ENCODE measurements at places on chromosomes 1 and 21.

- DNase-seq = no peak
These were observed 97.0 kb upstream of the IFFO2 start for GRCh38 chr1:19053486-19053885.

DNA sequence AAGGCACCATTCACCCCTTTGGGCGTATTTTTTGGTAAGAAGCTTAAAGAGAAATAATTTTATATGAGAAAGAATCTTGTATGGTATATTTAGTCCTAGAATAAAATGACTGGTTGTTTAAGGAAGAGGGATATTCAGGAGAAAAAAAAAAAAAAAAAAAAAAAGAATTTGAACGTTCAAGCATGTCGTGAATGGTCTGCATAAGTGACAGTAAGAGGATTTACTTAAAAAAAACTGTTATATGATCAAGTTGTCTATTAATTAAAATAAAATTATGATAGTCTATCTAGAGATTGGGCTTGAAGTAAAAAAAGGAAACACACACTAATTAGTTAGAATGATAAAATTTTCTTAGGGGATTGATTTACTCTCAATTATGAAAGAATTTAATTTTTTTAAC, 11.7 kb upstream of the OR14I1 start:
- DNase-seq = no peak

GRCh38 chr1:98345417-98345816, 316.1 kb upstream of the SNX7 start:
- no peak for DNase-seq

DNA sequence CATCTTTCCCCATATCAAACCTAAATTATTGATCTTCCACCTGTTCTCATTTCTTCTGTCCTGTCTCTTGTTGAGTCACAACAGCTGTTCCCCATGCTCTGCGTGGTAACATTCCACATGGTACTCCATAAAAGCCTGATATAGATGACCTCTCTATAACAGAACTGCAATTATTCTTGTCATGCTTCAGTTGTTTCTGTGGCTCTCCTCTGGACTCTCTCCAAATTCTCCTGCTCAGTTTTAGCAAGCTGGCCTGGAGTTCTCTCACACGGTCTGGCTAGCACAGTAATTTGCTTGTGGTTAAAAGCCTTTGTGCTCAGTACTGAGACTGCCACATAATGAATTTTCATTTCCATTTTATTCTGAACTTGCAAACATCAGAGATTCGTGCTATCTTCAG, 10.6 kb upstream of the LRRC39 start:
- DNase-seq = no peak

DNA sequence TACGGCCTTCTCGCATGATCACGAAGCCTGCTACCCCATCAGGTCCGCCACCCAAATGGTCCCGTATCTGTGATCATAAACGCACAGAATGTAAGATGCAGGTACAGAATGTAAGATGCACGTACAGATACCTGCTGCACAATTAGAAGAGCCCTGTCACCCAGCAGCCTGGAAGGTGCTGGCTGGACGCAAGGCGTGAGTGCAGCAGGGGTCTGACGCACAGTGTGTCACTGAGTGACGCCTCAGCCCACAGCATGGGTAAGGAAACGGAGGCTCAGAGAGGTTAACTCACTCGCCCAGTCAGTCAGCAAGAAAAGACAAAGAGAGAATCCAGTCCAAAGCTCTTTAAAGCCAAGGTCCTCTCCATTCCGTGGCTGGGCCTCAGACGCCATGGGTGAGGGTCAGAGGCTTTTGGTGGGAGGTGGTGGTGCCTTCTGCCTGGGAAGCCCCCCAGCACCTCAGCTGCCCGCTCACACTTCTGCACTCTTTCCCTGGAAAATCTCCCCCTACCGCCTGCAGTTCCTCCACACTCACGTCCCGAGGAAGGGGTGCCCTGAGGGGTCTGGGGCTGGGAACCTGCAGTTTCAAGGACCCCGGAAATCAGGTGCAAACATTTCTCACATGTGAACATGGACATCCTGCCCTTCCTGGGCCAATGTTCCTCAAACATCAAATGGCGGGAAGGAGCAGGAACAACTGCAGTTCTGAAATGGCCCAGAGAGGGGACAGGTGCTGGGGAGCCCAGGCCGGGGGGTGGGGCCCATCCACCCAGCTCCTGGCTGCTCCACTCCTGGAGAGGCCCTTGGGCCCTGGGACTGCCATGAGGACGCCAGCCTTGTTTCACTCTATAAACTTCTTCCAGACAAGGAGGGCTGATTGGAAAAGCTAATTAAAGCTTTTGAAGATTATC, 59.4 kb downstream of the SLC66A1 start:
- DNase-seq = no peak

GRCh38 chr1:198155253-198155652, 1.5 kb upstream of the NEK7 start:
- DNase-seq = no peak

DNA sequence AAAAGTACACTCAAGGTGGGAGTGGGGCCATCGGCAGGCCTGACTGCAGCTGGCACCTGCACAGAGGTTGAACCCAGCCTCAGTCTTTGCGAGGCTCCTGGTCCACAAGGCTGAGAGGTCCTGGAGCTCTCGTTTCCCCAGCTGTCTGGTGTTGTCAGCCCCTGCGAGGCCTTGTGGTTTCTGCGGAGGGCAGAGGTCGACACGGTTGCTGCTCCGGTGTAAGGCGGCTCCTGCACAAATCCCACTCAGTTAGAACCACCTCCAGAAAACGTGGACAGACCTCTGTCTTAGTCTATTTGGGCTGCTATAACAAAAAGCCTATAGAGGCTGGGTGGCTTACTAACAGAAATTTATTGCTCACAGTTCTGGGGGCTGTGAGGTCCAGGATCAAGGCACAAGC, 5.8 kb downstream of the KIAA1614 start:
- no peak for DNase-seq

- no peak for DNase-seq
These were observed 109.7 kb upstream of the ACTRT2 start for GRCh38 chr1:2911421-2912178.

DNA sequence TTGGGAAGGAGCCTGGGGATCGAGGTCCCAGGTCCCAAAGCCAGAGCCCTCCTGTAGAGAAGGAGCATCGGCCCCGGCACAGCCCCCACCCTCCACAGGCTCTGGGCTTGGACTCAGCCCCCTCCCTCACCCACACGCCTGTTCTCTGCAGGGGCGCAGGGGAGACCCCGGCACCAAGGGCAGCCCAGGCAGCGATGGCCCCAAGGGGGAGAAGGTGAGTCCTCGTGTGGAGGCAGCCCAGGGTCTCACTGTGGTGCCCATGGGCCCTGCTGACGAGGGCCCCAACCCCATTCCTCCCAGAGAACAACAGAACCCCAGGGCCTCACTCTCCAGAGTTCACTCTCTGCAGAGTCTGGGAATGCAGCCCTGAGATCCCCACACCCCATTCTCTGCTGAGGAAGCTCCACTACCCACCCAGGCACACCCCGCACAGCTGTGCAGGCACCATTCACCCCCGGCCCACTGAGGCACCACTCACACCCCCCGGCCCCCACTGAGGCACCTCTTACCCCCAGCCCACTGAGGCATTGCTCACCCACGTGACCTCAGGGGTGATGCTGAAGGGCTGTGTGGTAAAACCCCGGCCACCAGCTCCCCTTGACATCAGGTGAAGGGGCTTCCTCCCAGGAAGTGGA, 21.8 kb downstream of the COL6A2 start:
- no peak for DNase-seq

DNA sequence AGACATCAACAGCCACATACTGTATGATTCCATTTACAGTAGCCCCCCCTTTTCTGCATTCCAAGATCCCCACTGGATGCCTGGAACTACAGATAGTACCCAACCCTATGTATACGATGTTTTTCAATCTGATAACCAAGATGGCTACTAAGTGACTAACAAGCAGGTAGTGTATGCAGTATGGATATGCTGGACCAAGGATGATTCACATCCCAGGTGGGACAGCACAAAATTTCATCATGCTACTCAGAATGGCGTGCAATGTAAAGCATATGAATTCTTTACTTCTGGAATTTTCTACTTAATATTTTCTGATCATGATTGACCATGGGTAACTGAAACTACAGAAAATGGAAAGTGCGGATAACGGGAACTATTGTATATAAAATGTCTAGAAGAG, 30.0 kb upstream of the MRPS6 start:
- no peak for DNase-seq

GRCh38 chr21:21290751-21291150, 292.5 kb downstream of the NCAM2 start:
- no peak for DNase-seq

GRCh38 chr1:172383536-172383935, 36.9 kb upstream of the C1orf105 start:
- no peak for DNase-seq

- DNase-seq = no peak
These were observed 648.2 kb downstream of the SMYD3 start for GRCh38 chr1:245858722-245859492.

DNA sequence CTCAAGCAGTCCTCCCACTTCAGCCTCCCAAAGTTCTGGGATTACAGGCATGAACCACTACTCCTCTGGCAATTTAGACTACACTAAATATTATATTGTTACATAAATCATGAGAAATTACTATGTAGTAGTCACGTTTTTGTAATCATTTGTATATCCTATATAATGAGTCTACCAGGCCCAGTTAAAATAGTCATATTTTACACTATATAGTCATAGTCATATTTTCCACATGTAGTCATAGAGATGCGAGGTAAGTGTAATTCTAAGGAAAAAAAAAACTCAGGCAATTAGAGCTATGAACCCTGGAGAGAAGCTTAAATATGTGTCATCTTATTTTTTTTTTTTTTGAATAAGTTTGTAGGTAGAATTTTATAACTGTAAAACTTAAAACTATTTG, 90.0 kb downstream of the FNBP1L start:
- DNase-seq = no peak

GRCh38 chr1:199472018-199472417, 555.5 kb upstream of the NR5A2 start:
- no peak for DNase-seq

DNA sequence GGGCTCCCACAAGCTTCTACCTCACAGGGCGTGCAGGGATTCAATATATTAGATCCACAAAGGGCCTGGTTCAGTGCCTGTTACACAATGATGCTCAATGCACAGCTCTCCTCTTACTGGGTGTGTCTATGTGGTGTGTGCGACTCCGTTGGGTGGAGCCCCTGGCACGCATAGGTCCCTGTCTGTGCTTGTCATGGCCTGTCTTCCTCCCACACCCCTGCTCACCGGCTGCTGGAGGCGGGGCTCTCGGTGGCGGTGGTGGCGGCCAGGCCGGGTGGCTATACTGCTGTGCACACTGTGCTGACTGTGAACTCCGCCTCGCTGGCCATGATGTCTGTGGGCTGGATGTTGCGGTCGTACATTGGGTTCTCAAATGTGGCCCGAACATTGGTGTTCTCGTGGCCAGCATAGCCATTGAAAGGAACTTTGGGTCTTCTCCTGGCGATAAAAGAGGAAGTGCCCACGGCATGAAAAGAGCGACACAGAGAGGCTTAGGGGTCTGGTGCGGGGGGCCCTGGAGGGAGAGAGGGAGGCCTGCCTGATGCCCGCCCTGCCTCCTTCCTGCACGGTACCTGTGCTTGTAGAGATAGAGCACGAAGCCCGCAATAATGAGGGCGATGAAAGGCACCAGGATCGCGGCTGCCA, 46.9 kb downstream of the ZSCAN20 start:
- no peak for DNase-seq

- no peak for DNase-seq
These were observed 73.7 kb downstream of the ATP1B1 start for GRCh38 chr1:169180174-169180573.

GRCh38 chr1:198680174-198680875, 41.5 kb downstream of the PTPRC start:
- no peak for DNase-seq

DNA sequence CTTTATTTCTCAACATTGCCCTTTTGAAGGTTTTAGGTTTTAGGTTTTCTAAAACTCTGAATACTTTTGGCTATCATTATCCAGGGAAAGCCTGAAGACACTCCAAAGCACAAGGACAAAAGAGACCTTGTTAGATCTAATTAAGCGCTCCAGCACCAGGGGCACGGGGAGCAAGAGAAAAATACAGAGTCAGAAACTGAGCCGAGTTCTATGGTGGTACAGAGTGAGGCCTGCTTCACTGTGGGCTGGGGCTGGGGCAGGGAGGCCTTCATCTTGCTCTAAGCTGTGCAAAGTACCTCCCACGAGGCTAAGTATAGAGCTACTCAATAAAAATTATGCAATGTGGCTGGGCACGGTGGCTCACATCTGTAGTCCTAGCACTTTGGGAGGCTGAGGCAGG, 19.7 kb upstream of the RAB4A start:
- DNase-seq = no peak

- no peak for DNase-seq
These were observed 39.9 kb downstream of the AKNAD1 start for GRCh38 chr1:108817016-108817415.

GRCh38 chr1:207345644-207346477, 24.4 kb downstream of the CD55 start:
- no peak for DNase-seq

DNA sequence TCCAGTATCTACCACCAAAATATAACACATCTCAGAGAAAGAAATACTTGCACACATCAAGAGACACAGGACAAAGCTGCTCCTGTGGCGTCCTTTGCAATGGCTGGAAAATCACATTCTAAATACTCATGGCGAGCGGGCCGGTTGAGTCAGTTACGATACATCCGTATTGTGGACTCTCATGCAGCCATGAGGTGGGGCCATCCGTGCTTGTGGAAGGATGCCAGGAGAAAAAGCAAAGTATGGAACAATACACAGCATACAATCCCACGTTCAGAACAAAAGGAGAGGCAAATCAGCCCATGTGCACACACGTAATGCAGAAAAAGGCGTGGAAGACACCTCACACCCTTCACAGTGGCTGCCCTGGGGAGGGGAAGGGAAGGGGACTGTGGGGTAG, 13.1 kb downstream of the ATP13A2 start:
- no peak for DNase-seq

- DNase-seq = no peak
These were observed 69.6 kb upstream of the C1orf105 start for GRCh38 chr1:172350856-172351255.

GRCh38 chr1:234721476-234722269, 111.7 kb upstream of the IRF2BP2 start:
- no peak for DNase-seq

- no peak for DNase-seq
These were observed 668.0 kb downstream of the MRPL39 start for GRCh38 chr21:24939291-24939690.

GRCh38 chr1:7426780-7427604, 344.1 kb upstream of the VAMP3 start:
- DNase-seq = no peak

- DNase-seq = no peak
These were observed 3.6 kb downstream of the ABCA4 start for GRCh38 chr1:94117259-94117851.

GRCh38 chr1:204072931-204073836, at the start of gene SOX13:
Gene SOX13 (plus strand): TSS chr1:204073115. CDS start chr1:204112916, 39,801 bp downstream.
- no peak for DNase-seq

DNA sequence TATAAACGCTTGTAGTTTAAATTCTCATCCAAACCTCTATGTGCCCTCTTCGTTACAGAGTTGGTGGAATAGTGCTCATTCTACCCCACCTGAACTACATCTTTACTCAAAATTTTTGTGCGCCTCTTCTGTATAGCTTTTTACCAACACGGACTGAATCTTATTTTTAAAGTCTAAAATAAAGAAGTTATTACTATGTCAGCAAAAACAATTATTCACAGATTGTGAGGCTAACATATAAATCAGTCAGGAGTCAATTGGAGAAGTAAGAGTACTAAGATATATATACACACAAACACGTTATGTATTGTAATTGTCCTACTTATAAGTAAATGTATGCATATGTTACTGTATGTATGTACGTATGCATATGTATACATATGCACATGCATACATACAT, 274.9 kb upstream of the ADGRL4 start:
- DNase-seq = no peak

- no peak for DNase-seq
These were observed 62.3 kb downstream of the GON4L start for GRCh38 chr1:155794605-155795245.
